ENCODE measurements at places on chromosomes 2 and 18.

GRCh38 chr2:131032393-131032836 lies 60.8 kb downstream of the FAM168B start:
- no peak for DNase-seq

- DNase-seq = peak; percentile 48
Measured at GRCh38 chr2:38720613-38721241, 30.4 kb downstream of the SRSF7 start.

GRCh38 chr2:151358166-151358970 lies 976 bp downstream of the TNFAIP6 start:
- DNase-seq = no peak

DNA sequence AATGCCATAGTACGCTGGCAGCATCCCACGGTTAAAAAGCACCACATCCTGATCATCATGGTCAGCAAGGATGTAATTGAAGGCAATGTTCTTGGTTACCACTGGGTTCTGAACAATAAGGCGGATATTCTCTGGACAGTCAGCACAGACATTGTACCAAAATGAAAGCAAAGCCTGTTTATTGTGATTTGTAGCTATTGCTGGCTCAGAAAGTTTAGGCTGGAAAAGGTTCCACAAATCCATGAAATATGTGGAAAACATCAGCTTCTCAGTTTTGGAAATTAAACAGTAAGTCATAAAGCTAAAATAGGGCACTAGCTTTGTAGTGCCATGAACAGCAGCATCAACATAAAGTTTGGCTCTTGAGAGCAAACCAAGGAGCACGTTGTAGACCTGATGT lies 52.2 kb downstream of the C2orf74 start:
- no peak for DNase-seq

DNA sequence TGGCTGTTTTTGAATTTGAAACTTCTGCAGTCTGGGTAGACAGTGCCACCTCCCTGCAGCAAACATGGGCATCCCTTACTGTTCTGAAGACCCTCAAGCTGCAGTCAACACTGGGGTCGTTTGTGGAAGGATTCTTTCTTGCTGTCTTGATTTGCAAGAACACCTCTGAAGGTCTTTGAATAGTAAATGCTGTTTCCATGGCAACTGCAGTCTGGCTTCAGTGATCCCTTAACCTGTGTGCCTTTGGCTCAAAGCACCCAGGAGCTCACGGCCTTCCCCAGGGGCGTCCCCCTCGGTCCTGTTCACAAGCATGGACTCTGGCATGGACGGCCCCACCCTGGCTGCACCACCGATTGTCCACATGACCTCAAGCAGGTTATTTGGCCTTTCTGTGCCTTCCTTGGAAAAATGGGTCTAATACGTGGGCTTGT lies 38.3 kb downstream of the LRRFIP1 start:
- DNase-seq = no peak

DNA sequence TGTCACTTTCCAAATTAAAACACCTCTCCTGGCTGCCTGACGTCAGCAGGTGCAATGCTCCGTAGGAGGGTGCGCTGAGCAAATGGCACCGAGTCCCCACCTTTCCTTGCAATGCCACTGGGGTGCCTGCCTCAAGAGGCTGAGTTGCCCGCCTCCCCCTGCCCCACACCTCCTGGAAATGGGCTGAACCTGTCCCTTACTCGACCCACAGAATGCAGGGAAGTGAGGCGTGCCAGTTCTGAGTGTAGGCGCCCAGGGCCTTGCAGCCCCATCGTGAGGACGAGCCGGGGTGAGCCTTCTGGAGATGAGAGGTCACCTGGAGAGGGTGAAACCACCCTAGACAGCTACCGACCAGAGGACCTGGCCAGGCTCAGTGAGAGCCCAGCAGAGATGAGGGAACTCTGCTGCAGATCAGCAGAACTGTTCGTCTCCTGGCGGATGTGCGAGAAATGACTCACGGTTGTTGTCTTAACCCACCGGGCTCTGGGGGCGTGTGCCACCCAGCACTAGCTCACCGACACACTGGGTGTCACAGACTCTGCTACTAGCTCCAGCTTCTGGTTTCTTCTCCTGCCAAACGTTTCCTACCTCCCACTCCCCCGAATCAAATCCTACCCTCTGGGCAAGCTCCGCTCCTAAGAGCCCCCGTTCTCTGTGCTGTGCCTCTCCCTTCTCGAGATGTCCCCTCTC lies 168.7 kb upstream of the HDAC4 start:
- no peak for DNase-seq

DNA sequence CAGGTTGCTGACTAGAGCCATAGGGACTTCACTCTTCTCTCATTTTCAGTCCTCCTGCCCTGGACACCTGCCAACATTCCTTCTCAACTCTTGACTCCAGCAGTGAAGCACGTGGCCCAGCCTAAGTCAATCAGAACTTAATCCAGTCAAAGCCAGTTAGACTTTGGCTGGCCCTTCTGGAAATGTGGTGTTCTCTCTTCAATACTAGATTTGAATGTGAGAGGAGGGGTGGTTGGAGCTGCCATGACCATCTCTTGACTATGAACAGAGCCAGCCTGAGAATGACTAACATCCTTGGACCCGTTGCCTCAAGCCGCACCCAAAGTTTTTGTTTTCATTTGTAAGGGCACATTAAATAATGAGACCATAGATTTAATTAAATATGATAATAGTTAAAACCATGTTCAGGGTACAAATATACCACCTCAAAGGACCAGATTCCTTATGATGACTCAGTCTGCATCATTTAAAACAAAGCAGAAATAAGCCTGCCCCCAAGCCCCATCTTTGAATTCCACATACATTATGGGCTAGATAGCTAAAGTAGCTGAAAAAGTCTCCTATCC lies 49.7 kb upstream of the RASGRP3 start:
- DNase-seq = peak; percentile 81

GRCh38 chr2:19225931-19226330 lies 132.5 kb downstream of the OSR1 start:
- no peak for DNase-seq

GRCh38 chr2:84792856-84793522 lies 87.9 kb downstream of the TRABD2A start:
- peak; percentile 22 for DNase-seq

- no peak for DNase-seq
Measured at GRCh38 chr2:106189764-106190468, 4.2 kb downstream of the UXS1 start.

- DNase-seq = peak; percentile 53
Measured at GRCh38 chr18:36589857-36590543, 238.8 kb downstream of the TPGS2 start.

DNA sequence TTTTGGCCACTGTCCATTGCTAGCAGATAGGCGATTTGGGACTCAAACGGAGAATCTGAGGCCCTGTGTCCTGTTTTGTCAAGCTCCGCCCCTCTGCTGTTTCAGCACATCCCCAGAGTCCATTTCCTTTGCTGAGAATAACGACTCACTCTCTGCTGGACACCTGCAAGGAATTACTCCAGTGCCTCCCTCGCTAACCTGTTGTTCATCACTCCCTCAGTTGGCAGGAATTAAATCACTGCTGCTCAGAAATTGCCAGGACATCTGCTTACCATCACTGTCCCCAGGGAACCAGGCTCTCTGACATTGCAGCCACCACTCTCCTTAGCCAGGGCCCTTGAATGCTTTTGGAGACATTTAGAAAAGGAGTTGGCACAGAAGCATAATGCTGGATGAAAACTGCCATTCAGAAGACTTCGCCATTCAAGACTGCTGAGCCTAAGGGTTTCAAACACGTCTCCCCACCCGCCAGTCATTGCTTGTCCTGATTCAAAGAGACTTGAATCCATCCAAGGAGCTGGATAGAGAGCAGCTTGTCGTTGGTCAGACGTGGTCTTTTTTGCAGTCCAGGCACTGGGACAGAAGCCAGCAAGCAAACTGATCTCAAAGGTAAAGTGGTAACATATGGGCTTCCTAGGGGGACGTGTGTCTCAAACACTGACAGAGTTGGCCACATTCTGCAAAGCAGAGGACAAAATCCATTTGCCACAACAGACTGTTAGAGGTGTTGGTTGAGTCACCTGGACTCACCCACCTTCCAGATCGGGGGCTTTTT lies 155.3 kb downstream of the UXS1 start:
- DNase-seq = no peak

- DNase-seq = no peak
Measured at GRCh38 chr2:12616456-12617156, 100.1 kb upstream of the TRIB2 start.

DNA sequence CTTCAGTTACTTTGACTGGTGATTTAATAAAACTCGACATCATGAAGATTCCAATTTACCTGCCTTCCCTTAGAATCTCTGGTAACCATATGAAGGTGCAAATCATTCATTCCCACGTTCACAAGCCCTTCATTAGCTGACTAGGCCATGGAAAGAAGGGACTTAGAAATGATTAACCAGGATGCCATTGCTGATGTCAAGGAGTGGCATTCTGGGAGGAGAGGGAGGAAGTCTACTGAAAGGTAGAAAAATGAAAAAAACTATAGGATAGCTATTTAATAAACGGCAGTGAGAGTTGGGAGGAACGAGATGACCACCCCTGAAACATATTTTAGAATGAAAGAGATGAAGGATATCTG lies 1.4 kb downstream of the ATIC start:
- DNase-seq = no peak

- DNase-seq = no peak
Measured at GRCh38 chr18:62569081-62569655, 46.3 kb downstream of the ZCCHC2 start.

- no peak for DNase-seq
Measured at GRCh38 chr2:178827739-178828485, 20.7 kb upstream of the TTN start.

- DNase-seq = no peak
Measured at GRCh38 chr2:113406114-113406513, 31.4 kb upstream of the ZNG1B start.

DNA sequence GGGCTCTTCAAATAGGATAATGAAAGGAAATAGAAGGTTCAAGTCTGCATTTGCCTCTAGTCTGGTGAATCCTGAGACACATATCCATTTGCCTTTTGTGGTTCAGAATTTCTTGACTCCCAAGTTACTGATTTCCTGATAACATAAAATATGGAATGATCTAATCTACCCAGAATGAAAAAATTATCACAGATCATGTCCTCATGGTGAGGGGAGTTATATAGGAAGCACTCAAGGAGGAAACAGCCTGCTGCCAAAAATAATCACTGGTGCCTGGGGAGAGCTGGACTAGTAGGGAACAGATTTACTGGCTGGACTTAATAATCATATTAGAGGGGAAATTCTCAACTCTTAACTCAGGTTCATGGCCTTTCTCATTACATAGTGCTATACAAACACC lies 95.5 kb upstream of the STK17B start:
- peak; percentile 73 for DNase-seq

All from fibroblast of skin of back (primary cell).